ENCODE measurements at places on chromosomes 4 and X.

DNA sequence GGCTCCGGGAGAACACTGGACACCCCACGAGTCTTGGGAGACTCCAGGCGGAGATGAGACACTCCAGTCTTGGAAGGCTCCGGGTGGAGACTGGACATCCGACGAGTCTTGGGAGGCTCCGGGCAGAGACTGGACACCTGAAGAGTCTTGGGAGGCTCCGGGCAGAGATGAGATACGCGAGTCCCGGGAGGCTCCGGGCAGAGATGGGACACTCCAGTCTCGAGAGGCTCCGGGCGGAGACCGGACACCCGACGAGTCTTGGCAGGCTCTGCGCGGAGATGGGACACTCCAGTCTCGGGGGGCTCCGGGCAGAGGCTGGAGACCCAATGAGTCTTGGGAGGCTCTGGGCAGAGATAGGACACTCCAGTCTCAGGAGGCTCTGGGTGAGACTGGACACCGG, 28.1 kb upstream of the LANCL3 start:
- no peak for DNase-seq

- DNase-seq: no peak
These were observed 6.0 kb downstream of the PDLIM5 start for GRCh38 chr4:94457692-94458106.

DNA sequence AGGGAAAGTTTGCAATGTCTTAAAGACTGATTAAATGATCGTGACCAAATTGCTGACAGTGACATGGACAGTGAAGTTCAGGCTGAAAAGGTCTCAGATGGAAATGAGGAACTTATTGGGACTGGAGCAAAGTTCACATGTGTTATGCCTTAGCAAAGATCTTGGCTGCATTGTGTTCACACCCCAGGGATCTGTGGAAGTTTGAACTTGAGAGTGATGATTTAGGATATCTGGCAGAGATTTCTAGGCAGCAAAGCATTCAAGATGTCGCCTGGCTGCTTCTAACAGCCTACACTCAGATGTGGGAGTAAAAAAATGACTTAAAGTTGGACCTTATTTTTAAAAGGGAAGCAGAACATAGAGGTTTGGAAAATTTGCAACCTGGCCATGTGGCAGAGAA, 21.4 kb downstream of the SCARB2 start:
- DNase-seq: no peak

DNA sequence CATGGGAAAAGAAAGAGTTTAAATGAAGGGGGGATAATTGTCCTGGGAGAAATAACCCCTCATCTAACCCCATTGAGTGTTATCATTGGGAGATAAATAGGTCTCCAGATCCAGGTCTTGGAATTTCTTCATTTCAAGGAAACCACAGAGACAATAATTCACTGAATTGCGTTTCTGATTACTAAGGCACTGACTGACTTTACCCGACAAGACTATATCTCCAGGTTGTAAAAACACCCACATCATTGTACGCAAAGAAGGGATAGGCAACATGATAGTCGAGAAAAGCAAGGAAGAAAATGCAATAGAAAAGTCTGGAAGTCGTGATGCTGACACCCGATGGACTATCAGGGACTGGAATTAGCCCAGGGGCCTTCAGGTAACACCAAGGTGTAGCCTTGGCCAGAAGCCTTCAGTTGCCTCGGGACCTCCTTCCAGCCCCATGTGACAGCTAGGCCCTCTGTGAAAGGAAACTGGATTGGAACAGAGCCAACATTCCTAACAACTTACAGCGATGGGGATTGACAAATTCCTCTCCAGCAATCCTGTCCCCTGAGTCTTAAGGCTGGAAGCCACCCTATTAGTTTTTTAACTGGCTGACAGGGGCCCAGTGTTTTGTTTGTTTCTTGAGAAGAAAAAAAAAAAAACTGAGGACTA, 46.5 kb upstream of the RAB9B start:
- DNase-seq: no peak

- no peak for DNase-seq
These were observed 40.8 kb downstream of the ARSD start for GRCh38 chrX:2888309-2888708.

DNA sequence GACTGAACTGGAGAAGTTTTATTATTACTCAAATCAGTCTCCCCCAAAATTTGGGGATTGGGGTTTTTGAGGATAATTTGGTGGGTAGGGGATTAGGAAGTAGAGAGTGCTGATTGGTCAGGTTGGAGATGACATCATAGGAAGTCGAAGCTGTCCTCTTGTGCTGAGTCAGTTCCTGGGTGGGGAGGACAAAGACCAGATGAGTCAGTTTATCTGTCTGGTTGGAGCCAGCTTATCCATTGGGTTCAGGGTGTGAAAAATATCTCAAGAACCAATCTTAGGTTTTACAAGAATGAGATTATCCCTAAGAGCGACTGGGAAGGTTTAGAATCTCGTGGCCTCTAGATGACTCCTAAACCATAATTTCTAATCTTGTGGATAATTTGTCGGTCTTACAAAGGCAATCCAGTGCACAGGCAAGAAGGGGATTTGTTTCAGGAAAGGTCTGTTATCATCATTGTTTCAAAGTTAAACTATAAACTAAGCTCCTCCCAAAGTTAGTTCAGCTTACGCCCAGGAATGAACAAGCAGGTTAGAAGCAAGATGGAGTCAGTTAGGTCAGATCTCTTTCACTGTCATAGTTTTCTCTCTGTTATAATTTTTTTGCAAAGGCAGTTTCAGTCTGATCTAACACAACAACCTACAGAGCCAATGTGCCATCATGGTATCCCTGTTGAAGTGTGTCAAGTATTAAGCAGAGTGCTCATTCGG, 274.5 kb downstream of the SLC7A11 start:
- DNase-seq: no peak

DNA sequence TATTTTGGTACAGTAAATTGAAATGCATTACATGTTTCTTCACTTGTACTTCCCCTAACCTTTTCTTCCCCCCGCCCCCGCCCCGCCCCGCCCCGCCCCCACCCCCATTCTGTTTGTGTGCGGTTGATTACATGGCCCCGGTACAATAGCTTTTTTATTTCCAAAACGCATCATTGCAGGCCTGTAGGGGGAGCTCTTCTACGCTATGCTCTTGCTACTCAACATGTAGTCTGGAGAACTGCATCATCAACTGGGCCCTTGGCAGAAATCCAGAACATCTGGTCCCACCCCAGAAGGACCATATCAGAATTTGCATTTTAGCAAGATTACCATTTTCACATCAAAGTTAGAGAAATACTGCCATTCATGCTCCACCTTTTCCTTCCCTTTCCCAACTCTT, 333.3 kb upstream of the DDX53 start:
- DNase-seq: peak; percentile 6

DNA sequence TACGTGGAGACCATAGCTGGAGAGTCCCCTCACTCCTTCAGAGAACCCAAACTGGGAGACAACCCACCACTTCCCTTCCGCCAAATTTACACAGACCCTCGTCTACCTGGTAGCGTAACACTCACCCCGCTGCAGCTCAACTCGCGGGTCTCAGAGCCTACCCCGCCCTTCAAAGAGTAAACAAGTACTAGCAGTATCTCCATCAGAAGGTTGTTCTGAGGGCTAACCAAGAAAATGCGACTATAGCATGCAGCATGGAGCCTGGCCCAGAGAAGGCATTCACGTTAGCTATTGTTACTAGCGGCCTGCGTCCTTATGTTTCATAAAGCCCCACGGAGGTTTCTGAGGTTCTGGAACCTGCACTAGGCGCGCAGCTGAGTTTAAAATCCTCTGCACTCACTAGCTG, 531 bp upstream of the MANBA start:
- DNase-seq: no peak

GRCh38 chr4:139819082-139819481, 153.5 kb downstream of the MGST2 start:
- no peak for DNase-seq

GRCh38 chr4:182918044-182918607, 940 bp upstream of the DCTD start:
- DNase-seq: no peak

GRCh38 chr4:14906805-14907204, 95.5 kb upstream of the CPEB2 start:
- no peak for DNase-seq

- no peak for DNase-seq
These were observed 1.1 kb upstream of the PPP3CA start for GRCh38 chr4:101348367-101348827.

DNA sequence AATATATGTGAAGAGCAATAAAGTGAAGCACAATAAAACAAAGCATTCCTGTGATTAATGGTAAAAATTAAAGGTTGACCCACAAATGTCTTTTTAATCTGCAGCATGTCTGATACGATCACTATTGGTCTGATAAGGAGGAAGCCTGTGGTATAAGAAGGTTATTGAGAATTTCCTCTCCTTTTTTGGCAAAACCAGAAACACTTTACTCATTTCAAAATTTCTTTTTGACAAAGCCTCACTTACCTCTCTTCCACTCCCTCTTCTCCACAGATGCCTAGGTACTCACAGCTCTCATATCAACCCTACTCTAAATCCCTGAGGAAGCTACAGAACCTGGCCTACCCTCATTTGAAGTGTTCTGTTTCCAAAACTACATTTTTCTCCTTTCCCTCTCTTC, 56.1 kb downstream of the TSPAN5 start:
- DNase-seq: no peak

DNA sequence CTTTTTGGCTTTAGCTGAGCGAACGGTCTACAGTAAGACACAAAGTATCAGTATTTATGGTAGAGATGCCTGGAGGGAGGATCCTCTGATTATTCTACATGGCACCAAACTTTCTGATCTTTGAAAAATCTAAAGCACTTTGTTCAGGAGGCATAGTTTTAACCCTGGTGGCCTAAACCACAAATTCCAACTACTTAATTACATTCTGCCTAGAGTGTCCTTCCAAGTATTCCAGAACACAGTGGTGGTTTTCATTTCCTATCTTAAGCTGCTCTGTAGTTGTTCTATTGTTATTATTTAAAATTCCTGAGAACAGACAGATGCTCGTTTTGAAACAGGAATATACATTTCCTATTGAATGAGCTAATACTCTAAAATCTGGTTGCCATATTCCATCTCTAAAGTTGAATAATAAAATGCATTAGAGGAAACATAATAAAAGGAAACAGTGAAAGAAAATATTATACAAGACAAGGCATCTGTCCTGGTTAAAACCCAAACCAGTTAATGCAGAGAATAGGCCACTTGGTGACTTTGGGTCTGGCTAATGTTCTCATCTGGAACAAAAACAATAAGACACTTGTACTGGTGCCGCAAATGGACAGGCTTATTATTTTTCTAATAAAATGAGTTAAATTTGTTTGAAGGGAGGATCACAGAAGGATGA, 657.4 kb downstream of the SPRY1 start:
- no peak for DNase-seq

- peak; percentile 18 for DNase-seq
These were observed at the start of gene GABRE for GRCh38 chrX:151974336-151975227. Gene GABRE, minus strand, starts transcription at chrX:151974676. Its CDS starts 51 bp downstream, at chrX:151974625.

DNA sequence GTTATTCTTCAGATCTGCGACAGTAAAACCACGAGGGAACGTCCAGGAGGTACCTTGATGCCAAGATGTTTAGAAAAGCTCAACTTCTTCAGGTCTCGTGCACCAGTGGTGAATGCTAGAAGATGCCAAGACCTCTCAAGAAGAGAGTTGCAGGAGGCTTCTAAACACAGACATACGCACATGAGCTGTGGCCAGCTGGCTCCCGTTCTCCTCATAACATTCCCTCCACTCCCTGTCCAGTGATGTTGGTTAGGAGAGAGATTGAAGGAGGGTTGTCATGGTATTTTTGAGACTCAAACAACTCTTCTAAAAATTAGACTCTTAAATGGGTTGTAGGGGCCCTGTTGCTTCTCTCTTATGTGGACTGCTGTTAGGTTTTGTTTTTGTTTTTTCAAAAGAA, 184.3 kb downstream of the QDPR start:
- DNase-seq: no peak

DNA sequence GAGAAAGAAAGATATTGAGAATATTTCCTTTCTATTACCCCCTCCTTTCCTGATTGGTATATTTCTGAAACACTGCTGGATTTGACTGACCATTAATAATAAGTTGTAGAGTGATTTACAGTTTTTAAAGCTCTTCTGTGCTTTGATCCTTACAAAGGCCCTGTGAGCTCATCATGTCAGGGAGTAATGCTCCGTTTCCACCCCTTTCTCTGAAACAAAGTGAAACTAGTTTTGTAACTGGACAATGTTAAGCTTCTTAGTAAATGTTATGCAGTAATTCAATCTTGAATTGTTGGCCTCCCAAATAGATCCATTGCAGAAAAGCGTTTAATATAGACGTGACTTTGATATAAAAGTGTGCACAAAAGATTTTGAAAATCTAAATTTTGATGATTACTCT, 190.1 kb upstream of the GNPDA2 start:
- DNase-seq: no peak

- no peak for DNase-seq
These were observed 23.2 kb upstream of the ANXA3 start for GRCh38 chr4:78528327-78528726.

DNA sequence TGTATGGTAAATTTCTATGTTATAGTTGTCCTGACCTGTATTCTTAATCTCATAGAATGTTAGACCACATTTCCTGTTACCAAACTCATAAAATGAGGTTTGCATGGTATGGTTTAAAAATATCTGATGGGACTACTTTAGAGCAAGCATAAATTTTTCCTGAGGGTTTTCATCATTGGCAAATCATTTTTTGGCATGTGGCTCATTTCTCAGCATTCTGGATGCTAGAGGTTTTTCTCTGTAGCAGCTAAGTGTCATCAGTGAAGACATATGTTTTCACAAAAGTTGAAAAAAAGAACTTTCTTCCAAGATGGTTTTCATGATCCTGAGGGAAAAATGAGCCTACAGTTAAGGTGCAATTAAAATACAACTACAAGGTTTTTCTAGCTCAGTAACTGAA, 503.5 kb upstream of the FAM47C start:
- no peak for DNase-seq

GRCh38 chr4:23388255-23388654, 501.6 kb downstream of the PPARGC1A start:
- no peak for DNase-seq

GRCh38 chrX:130857207-130857606, 45.8 kb downstream of the ENOX2 start:
- no peak for DNase-seq

DNA sequence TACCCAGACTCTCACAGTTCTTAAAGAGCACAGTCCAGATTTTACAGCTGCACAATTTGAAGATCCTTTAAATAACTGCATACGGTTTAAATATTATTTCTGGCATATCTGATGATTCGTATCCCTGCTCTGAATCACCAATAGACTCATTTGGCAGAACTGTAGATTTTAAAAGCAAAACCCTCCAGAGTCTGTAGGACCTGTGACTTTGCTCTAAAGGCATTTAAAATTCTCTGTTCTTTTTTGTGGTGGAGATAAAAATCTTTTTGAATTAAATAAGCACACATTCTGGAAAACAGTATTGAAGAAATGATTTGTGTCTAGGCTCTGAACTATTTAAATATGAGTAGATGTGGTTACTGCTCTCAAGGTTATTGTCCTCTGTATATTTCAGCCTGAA, 246.2 kb upstream of the PITX2 start:
- no peak for DNase-seq

DNA sequence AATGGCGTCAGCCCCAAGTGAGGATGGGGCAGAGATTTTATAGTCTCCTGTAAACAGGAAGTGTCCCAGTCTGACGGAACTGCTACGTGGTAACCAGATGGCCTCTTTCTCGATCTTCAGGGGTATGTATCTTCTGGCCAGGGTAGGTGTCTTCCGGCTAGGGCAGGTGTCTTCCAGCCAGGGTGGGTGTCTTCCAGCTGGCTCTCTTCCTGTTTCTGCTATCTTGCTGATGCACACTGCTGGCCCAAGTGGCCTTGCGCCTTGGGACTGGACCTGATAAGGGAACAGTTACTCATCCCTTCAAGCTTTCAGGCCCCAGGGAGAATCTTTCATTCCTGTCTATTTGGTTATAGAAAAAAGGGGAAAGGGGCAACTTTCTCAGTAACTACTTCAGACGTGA, 178.7 kb upstream of the MAGEE2 start:
- DNase-seq: no peak
